Breast epithelium (tissue), 4 donors: ENCODE measurements at places on chromosomes 2 and 18.

DNA sequence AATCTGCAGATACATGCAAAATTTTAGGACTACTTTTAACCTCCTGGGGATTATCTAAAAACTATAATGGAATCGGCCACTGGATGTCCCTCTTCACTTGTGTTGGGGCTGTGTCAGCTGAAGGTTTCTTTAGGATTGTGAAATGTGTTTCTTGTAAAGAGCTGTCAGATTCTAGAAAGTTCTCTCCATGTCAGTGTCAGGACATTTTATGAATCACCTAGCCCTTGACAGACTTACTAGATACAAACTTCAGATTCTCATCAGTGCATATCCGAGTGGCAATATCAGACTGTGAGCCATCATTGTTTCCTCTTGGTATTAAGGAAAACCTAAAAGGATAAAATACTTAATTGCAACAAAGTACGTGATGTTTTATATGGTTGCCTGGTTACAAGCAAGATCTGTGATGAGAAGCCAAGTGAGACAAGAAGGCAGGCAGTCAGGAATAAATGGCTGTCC, 107.3 kb downstream of the CPS1 start:
- no peak overlapping the region for H3K27ac ChIP-seq
- H3K27me3 ChIP-seq = no peaks in the 10 kb centered on the region
- H3K36me3 ChIP-seq = no peaks in the 10 kb centered on the region
- no peaks in the 10 kb centered on the region for H3K4me1 ChIP-seq
- no peak overlapping the region for H3K4me3 ChIP-seq
- no peak for DNase-seq

GRCh38 chr2:65055422-65056214, 598 bp upstream of the CEP68 start:
- no peak for DNase-seq
- H3K4me1 ChIP-seq = no peaks in the 10 kb centered on the region
- H3K4me3 ChIP-seq = peak overlapping the region; percentile 87

- no peaks in the 10 kb centered on the region for H3K27me3 ChIP-seq
- no peak for DNase-seq
- no peak overlapping the region for H3K27ac ChIP-seq
- no peaks in the 10 kb centered on the region for H3K36me3 ChIP-seq
- no peak overlapping the region for H3K4me3 ChIP-seq
These were observed 93.1 kb upstream of the NPAS2 start for GRCh38 chr2:100726866-100727265.

GRCh38 chr2:221571551-221572218, 419 bp downstream of the EPHA4 start:
- H3K27ac ChIP-seq = peak overlapping the region; percentile 76
- H3K27me3 ChIP-seq = no peaks in the 10 kb centered on the region
- no peak for DNase-seq
- H3K36me3 ChIP-seq = no peaks in the 10 kb centered on the region
- H3K4me3 ChIP-seq = peak overlapping the region; percentile 74

GRCh38 chr2:28394331-28394877, 1.7 kb downstream of the FOSL2 start:
- peak overlapping the region; percentile 92 for H3K4me3 ChIP-seq
- H3K36me3 ChIP-seq = no peaks in the 10 kb centered on the region
- H3K27me3 ChIP-seq = no peaks in the 10 kb centered on the region
- DNase-seq = peak; percentile 71

- no peaks in the 10 kb centered on the region for H3K4me1 ChIP-seq
- H3K27ac ChIP-seq = no peak overlapping the region
- H3K27me3 ChIP-seq = no peaks in the 10 kb centered on the region
- H3K36me3 ChIP-seq = no peaks in the 10 kb centered on the region
- DNase-seq = no peak
These were observed 57.2 kb downstream of the NCK2 start for GRCh38 chr2:105801961-105802360.

DNA sequence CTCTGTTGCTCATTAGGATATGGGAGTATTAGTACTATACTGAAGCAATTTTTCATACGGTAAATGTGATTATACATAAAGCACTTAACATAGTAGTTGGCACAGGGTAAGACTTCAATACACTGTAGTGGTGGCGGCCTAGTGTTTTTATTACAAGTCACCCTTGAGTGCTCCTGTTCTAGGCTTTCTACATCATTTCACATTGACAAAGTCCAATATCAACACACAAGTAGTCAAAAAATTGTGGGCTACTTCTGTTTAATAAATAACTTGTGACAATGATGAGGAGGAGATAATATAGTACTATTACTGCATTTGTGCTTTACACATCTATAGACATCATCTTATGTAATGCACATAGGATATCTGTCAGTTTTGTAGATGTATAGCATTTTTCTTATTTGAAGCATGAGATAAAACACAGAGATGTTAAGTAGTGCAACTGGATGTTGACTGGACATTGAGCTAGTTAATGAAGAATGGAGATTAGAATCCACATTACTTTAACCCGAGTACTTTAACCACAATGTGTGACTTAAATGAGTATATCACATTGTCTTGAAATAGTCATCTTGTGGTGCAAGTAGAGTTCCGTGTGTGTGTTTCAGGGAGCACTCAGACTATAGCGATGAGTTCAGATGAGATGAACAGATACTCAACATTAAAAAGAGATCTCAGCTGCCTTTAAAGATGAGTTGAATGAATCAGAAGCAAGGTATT, 134.8 kb downstream of the ZNF385B start:
- H3K27ac ChIP-seq = no peak overlapping the region
- H3K36me3 ChIP-seq = no peaks in the 10 kb centered on the region
- no peak overlapping the region for H3K4me3 ChIP-seq
- DNase-seq = no peak
- H3K27me3 ChIP-seq = no peaks in the 10 kb centered on the region

- H3K4me1 ChIP-seq = no peaks in the 10 kb centered on the region
- H3K36me3 ChIP-seq = no peaks in the 10 kb centered on the region
- no peak overlapping the region for H3K27ac ChIP-seq
- no peaks in the 10 kb centered on the region for H3K27me3 ChIP-seq
These were observed 138.8 kb downstream of the MYO5B start for GRCh38 chr18:50056185-50056584.

- no peak for DNase-seq
- no peak overlapping the region for H3K4me3 ChIP-seq
- no peak overlapping the region for H3K27ac ChIP-seq
- H3K27me3 ChIP-seq = no peaks in the 10 kb centered on the region
- no peaks in the 10 kb centered on the region for H3K36me3 ChIP-seq
- H3K4me1 ChIP-seq = no peaks in the 10 kb centered on the region
These were observed 9.0 kb downstream of the CYBRD1 start for GRCh38 chr2:171531291-171531690.

DNA sequence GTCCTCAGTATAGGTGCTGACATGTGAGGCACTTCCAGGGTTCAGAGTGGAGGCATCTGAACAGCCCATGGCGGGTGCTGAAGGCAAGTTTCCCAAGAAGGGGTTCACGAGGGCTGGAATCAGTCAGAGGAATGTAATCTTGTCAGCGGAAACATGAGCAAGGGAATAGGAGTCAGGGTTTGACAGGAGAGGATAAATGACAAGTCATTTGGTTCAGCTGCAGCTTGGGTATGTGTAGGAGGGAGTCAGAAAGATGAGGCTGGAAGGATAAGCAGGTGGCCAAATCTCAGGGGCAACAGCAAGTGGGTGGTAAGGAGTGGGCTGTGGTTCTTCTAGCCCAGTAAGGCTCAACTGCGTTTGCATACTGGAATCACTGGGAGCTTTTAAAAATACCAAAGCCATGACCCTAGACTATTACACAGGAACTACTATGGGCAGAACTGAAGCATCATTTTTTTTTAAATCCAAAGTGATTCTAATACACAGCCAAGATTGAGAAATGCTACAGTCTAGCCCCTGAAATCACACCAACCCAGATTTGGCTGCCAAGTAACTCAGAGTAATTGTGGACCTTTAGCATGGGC, 41.8 kb upstream of the NAB1 start:
- H3K4me3 ChIP-seq = no peak overlapping the region
- DNase-seq = no peak
- H3K4me1 ChIP-seq = no peaks in the 10 kb centered on the region
- H3K36me3 ChIP-seq = no peaks in the 10 kb centered on the region

DNA sequence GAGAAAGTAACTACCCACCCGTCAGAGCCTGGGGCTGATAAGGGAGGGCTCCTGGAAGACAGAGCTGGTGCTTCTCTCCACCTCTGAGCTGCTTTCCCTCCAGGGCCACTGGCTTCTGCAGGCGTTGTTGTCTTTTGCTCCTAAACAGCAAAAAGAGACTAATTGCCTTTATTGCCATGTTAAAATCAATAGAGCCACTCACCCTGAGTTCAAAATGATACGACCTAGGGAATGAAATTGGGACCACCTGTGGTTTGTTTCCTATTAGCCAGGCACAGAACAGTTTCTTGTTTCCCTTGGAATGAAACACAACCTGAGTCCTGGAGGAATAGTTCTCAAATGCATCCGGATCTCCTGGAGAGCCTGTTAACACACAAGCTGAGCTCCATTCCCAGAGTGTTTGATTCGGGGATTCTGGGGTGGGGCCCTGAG, 45.8 kb downstream of the TCF7L1 start:
- H3K27me3 ChIP-seq = no peaks in the 10 kb centered on the region
- no peaks in the 10 kb centered on the region for H3K36me3 ChIP-seq
- no peak overlapping the region for H3K27ac ChIP-seq
- H3K4me3 ChIP-seq = no peak overlapping the region
- DNase-seq = no peak

DNA sequence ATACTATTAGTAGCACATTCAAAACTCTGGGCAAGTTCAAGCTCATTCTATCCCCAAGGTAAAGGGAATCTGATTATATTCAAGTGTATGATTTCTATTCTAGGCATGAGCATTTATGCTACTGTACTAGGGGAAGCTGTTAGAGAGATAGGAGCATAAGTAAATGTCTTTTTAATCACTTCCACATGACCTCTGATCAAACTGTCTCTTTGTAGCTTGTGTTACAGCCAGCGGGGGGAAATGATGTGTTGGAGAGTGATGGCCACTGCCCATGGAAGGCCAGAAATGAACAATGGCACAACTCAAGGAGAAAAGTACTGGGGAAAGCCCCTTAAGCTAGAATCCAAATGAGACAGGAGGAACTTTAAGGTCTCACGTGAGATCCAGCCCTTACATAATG, 894.9 kb upstream of the CDH2 start:
- no peak overlapping the region for H3K27ac ChIP-seq
- H3K27me3 ChIP-seq = no peaks in the 10 kb centered on the region
- no peak for DNase-seq
- H3K4me3 ChIP-seq = no peak overlapping the region
- no peaks in the 10 kb centered on the region for H3K36me3 ChIP-seq
- no peaks in the 10 kb centered on the region for H3K4me1 ChIP-seq

- peak overlapping the region; percentile 24 for H3K4me3 ChIP-seq
- H3K4me1 ChIP-seq = no peaks in the 10 kb centered on the region
- H3K27me3 ChIP-seq = no peaks in the 10 kb centered on the region
- no peaks in the 10 kb centered on the region for H3K36me3 ChIP-seq
- H3K27ac ChIP-seq = peak overlapping the region; percentile 1
These were observed 217.0 kb downstream of the C1D start for GRCh38 chr2:67845621-67846369.

GRCh38 chr2:233828546-233829192, 25.7 kb downstream of the HJURP start:
- no peaks in the 10 kb centered on the region for H3K4me1 ChIP-seq
- no peak for DNase-seq
- no peak overlapping the region for H3K27ac ChIP-seq
- no peaks in the 10 kb centered on the region for H3K36me3 ChIP-seq
- no peaks in the 10 kb centered on the region for H3K27me3 ChIP-seq
- no peak overlapping the region for H3K4me3 ChIP-seq

- no peaks in the 10 kb centered on the region for H3K36me3 ChIP-seq
- H3K27ac ChIP-seq = no peak overlapping the region
- no peaks in the 10 kb centered on the region for H3K4me1 ChIP-seq
- DNase-seq = no peak
- H3K27me3 ChIP-seq = no peaks in the 10 kb centered on the region
These were observed 839.9 kb downstream of the BCL11A start for GRCh38 chr2:59713577-59713976.

GRCh38 chr2:219844401-219845091, 217.1 kb downstream of the SLC4A3 start:
- no peak overlapping the region for H3K4me3 ChIP-seq
- no peaks in the 10 kb centered on the region for H3K27me3 ChIP-seq
- H3K36me3 ChIP-seq = no peaks in the 10 kb centered on the region
- no peak for DNase-seq

GRCh38 chr2:161886248-161886647, 187.8 kb downstream of the DPP4 start:
- H3K27ac ChIP-seq = no peak overlapping the region
- no peaks in the 10 kb centered on the region for H3K4me1 ChIP-seq
- no peak for DNase-seq
- H3K36me3 ChIP-seq = no peaks in the 10 kb centered on the region

DNA sequence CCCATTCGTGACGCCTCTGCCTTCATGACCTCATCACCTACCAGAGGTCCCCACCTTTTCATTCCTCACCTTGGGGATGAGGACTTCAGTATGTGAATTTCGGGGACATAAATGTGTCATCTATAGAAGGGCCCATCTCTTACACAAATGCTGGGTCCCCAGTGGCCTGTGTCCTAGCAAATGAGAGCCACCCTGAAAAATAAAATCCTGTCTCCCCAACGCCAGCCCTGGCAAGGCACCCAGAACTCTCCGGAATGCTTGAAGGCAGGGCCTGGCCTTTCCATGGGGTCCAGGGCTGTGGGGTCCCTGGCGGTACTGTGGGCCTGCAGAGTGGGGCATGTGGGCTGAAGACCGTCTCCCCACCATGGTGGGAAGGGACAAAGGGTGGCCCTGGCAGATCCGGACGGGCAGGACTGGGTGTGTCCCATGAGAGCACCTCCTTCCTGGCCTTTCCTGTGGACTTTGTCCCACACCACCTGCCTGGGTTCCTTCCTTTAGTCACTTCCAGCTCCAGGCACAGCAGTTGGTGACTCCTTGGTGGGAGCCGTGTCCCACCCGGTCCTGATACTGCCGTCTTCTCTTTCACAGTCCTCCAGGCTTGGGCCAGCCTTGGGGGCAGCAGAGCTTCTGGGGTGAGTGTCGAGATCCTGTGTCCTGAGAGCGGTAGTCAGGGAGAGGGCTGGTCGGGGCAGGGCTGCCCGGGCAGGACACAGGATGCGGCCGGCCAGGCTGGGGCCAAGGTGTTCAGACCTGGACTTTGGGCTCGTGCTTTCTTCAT, 18.6 kb downstream of the CAPN10 start:
- H3K4me1 ChIP-seq = no peaks in the 10 kb centered on the region
- no peak for DNase-seq
- no peak overlapping the region for H3K4me3 ChIP-seq
- H3K27ac ChIP-seq = no peak overlapping the region

DNA sequence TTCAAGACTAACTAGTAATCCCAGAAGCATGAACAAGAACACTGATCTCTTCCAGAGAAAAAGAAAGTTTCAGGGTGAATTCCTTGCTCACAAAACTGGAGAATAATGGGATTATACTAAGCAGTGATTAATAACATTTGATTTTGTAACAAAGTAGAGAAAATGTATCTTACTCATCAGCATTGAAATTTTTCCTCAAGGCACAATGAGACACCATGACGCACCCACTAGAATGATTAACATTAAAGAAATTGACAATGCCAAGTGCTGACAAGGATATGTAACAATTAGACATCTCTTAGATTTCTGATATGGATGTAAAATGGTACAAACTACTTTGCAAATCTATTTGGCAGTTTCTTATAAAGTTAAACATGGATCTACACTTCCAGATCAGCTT, 101.1 kb upstream of the EPHA4 start:
- H3K36me3 ChIP-seq = no peaks in the 10 kb centered on the region
- H3K4me3 ChIP-seq = no peak overlapping the region
- no peak overlapping the region for H3K27ac ChIP-seq
- H3K27me3 ChIP-seq = no peaks in the 10 kb centered on the region
